Stimulated activated CD8-positive, alpha-beta memory T cell treated with anti-CD3 and anti-CD28 coated beads, Interleukin-4, amount 100 ng/mL, for 4 hours (primary cell): ENCODE measurements at places on chromosomes 4 and X.

DNA sequence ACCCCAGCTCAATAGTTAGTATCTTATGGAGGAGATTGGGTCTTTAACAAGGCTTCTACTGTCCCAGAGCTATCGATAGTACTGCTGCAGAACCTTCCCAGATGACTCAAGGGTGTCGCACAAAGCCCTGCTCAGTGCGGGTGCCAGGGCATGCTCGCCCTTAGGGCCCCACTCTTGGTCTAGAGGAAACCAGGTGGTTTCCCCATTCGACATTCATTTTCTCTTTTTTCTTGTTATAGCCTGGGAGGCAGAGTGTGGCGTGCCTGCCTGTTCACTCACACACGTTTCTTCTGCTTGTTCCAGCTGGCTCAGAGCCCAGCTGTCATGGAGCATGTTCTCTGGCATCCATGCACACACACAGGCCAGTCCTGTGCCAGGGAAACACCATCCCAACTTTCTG, 144.5 kb downstream of the SMIM20 start:
- no peak for DNase-seq

DNA sequence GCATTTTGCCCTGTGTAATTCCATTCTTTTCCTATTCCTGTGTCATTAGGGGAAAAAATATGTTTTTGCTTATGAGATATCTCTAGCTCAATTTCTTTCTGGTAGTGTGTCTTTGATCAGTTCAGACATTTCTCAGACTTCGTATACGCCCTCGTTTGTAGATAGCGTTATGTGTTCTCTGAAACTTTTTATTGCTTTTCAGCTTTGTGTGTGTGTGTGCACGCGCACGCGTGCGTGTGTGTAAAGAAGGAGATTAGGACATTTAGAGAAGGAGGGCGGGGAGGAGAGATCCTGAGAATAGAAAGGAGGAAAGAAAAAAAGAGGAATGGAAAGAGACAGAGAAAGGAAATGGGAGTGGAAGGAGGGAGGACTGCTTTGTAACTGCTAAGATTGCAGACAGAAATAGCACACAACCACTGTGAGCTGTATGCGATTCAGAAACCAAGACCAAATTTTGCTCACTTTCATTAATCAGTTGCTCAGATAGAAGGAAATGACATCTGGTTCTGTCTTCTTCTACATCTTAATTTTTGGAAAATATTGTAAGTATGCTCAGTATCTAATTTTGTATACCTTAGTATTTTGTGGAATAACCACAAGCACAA, at the start of gene RXFP1:
Gene RXFP1, plus strand, starts transcription at position 399 of the 605 bp plus-strand sequence. Its CDS starts 95 bp downstream, at position 494.
- DNase-seq, result no peak

DNA sequence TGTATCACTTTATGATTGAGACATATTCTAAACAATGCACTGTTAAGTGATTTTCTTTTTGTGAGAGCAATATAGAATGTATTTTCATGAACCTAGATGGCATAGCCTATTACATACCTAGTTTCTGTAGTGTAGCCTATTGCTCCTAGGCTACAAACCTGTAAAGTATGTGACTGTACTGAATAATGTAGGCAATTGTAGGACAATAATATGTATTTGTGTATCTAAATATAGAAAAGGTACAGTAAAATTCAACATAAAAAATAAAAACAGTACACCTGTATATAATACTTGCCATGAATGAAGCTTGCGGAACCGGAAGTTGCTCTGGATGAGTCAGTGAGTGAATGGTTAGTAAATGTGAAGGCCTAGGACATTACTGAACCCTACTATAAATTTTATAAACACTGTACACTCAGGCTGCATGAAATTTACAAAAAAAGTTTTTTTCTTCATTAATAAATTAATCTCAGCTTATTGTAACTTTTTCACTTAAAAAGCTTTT, 106.7 kb downstream of the VSIG4 start:
- no peak for DNase-seq

GRCh38 chr4:40232610-40233009, 35.8 kb downstream of the RHOH start:
- DNase-seq, result no peak

DNA sequence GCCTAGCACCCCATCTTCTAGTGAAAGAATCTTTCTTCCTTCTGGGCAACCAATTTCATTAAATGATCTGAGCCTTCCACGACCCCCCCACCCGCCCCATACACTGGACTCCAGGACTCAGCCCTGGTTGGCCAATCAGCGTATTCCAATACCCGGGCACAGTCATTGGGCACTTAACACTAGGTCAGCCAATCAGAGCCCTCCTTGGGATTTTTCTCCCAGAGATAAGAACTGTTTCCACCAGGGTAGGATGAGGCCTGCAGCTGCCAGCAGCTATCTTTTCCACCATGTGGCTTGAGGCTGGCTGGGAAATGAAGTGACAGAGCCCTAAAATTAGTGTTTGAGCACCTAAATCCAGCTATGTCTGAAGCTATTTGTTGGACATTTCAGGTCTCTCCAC, 418.8 kb downstream of the BCOR start:
- DNase-seq, result no peak

DNA sequence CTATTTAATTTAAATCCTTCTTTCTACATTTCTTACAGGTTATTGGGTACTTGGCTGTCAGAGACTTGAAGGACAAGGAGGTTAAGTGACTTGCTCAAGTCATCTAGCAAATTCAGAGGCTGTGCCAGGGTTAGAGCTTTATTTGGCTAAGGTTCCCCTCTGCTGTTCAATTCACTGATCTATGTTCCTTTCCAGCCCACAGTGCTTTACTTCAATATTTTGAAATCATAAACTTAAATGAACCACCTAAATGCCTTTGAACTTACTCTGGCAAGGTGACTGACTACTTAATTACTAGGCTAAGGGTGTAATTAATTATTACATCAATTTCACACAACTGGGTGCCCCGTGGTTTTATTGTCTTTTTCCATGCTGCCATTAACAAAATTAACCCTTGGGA, 288.7 kb downstream of the CAMK2D start:
- no peak for DNase-seq

GRCh38 chrX:120575379-120576114, 14.8 kb upstream of the CUL4B start:
- DNase-seq, result no peak

GRCh38 chr4:13994016-13994415, 366.5 kb upstream of the BOD1L1 start:
- no peak for DNase-seq

- DNase-seq, result no peak
Observed at GRCh38 chr4:41661442-41662076, 87.0 kb downstream of the PHOX2B start.

DNA sequence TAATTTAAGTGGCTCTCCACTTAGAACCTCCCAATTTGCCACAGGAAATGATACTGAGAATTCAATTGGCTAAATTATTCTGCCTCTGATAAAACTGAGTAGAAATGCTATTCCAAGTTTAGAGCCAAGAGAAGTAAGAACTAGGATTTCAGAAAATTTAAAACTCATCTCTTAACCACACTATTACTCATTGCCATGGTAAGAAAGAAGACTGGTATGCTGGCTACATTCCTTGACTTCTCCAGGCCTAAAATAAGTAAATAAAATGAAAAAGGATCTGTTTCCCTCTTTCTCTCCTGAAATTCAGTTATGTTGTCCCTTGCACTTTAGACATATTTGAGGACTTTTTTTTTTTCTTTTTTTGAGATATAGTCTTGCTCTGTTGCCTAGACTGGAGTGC, 23.3 kb downstream of the ZNF280C start:
- DNase-seq, result no peak

DNA sequence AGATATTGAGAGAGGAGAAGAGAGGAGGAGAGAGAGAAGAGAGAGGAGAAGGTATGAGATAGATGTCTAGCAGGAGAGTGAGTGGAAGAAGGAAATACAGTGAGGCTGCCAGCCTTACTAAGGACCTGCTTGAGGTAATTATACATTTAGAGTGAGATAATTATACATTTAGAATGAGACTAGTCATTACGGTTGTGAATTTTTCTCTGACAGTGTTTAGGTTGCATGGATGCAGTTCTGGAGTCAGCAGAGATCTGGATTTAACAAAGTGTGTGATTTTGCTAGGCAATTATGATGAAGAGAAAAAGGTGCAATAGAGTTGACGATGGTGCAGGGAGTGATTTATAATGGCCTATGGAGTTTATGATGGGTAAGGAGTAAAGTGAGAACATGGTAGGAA, 187.1 kb upstream of the ARX start:
- DNase-seq, result no peak

DNA sequence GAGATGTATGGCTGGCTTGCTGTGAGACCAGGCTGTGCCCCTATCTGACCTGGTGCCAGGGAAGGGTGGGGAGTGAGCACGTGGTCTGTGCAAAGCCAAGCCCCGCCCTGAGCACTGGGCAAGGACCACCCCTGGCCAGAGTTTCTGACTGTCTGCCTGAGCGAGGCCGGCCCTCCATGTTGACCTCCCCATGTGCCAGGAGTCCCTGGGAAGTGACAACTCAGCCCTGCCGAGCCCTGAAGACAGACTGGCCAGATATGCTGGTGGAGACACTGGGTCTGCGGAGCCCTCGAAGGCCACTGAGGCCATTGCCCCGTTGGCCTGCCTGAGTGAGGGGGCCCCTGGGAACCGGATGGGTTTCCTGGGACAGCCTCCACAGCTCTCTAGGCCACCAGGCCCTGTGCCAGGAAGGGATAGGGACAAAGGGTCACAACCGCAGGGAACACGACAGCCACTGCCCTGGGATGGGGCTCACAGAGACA, 7.1 kb upstream of the BGN start:
- no peak for DNase-seq

GRCh38 chr4:133188433-133189146, 39.5 kb downstream of the PCDH10 start:
- no peak for DNase-seq

DNA sequence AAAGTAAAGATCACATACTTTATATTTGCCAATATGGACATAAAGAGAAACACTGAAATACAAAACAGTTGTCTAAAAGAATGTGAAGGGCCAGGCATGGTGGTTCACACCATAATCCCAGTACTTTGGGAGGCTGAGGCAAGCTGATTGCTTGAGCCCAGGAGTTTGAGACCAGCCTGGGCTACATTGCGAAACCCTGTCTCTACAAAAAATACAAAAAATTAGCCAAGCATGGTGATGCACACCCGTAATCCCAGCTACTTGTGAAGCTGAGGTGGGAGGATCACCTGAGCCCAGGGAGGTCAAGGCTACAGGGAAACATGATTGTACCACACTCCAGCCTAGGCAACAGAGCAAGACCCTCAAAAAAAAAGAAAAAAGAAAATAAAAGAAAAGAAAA, 11.8 kb downstream of the RBM47 start:
- no peak for DNase-seq

DNA sequence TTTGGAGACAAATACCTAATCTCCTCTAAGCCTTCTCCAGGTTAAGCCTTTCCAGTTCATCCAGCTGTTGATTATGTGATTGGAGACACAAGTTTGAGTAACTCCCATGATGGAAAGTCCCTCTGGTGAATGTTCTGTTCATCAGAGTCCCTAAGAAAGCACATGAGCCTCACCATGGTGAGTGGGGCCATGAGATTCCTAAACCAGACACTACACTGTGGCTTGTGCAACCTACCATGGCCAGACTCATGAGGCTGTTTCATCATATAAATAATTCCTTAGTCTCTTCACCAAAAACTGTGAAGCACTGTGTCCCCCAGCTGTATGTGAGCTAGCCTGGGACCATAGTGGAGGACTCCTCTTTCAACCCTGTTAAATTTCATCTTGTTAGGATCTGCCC, 14.4 kb downstream of the PKD2 start:
- DNase-seq, result no peak

DNA sequence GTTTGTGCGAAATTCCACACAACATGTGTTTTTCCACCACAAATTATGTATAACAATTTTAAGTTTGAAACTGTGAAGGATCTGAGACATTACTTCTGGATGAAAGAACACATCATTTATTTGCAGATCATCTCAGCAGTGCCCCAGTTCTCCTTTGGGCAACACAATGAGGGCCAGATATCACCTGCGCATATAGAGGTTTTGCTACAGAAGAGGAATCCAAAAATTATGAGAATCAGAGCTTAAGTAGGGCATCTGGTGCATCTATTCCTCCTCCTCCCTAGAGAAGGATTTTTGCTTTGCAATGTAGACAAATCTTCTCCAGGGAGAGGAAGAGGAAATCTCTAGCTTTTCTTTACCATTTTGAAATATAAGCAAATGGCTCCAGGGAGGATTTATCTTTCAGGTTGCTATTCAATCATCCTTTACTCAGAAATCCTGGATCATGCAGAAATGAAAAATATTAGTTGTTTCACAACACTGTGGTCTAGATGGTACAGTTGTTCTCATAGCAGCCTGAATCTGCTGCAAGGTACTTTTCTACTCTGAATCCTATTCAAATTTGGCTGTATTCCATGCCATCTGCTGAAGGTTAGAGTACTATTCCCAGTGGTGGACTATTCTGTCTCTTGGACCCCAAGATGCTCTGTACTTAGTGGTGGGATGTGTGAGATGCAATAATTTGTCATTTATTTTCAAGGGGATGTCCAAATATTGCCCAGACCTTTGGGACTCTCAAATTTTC, 132.1 kb downstream of the SNCA start:
- no peak for DNase-seq

DNA sequence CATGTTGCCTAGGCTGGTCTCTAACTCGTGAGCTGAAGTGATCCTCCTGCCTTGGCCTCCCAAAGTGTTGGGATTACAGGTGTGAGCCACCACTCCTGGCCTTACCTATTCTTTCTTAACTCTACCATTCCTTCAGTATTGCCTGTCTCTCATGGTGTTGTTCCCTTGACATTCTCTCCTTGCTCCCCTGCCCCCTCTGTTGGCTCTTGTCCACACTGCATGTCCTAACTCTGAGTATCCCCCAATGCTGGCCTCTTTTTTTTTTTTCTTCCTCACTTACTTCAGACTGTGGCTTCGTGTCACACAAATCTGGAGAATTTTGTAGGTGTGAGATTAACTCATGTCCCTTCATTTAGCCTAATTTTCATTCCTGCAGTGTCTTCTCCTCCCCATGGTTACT, 22.9 kb upstream of the FRMPD4 start:
- no peak for DNase-seq

GRCh38 chrX:40093586-40093985, 4.2 kb downstream of the BCOR start:
- DNase-seq, result no peak
